ENCODE measurements at places on chromosomes 3 and 15.

DNA sequence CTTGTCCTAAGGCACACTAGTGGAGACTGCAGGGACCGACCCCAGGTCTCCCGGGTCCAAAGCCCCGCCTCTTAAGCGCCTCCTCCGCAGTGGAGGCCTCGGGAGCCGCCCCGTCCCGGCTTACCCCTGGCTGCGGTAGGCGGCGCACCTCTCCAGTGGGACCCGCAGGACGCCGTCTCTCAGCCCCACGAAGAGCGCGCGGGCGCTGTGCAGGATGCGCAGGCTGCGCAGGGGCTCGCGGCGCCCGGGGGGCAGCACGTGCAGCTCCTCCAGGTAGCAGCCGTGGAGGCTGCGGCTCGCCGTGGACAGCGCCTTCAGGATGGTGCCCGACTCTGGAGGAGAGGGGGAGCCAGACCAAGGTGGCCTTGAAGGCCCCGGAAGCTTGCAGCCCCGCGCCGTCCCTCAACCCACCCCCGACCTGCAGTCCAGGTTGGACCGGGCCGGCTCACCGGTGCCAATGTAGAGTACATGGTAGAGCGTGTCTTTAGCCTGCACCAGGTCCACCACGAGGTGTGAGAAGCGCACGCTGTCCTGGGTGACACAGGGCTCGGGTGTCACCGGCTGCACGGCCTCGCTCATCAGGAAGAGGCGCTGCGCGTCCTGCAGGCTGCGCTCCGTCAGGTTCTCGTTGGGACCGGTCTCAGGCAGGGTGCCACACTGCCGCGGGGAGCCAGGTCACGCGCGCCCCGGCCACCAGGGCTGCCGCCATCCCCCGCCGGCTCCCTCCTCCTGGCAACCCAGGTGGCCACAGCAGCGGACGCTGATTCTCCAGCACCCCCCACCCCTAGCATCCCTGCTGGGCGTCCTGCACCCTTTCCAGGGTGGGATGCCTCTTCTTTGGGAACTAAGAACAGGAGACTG, 105.5 kb downstream of the SEMA5B start:
- no peak for DNase-seq

DNA sequence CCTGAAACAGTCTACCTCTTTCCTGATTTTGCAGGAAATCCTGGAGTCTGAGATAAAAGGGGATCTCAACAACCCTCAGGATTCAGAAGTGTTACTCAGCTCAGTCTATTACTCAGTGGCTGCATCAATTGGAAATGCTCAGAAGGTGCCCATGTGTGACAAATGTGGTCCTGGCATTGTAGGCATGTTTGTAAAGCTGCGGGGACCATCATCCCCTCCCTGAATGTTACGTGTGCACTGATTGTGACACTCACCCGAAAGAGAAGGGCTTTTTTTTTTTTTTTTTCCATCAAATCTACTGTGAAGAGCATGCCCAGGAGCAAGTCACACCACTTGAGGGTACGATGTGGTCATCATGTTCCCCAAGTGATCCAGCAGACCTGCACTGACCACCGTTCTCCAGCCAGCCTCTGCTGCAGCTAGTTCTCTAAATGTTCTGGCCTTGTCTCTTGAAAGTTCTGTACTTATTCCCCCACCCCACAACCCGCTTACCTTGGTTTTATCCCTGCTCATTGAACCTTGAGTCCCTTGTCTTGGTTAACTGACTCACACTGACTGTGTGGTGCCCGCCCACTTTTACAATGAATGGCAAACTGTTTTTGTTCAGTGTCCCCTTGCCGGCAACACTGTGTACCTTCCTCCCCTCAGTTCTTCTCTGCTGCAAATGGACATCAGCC, 19.8 kb downstream of the ST3GAL6 start:
- no peak for DNase-seq

GRCh38 chr15:38297623-38298388, 45.2 kb downstream of the SPRED1 start:
- DNase-seq: peak; percentile 53

DNA sequence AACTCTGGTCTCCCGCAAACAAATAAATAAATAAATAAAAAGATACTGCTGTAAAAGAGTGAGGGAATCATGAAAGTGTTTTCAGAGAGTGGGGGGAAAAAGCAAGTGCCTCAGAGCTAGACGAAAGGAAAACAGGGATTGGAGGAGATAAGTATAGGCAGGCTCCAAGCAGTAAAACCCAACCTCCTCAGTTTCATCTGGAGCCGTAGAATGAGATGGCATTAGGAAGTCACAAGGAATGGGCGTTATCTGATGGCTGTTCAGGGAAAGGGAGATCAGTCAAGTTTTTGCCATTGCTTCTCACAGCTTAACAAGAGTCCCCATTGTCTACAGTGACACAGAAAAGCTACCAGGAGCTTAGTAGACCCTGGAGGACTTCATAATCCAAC, 451.5 kb upstream of the PPP2R3A start:
- DNase-seq: no peak

DNA sequence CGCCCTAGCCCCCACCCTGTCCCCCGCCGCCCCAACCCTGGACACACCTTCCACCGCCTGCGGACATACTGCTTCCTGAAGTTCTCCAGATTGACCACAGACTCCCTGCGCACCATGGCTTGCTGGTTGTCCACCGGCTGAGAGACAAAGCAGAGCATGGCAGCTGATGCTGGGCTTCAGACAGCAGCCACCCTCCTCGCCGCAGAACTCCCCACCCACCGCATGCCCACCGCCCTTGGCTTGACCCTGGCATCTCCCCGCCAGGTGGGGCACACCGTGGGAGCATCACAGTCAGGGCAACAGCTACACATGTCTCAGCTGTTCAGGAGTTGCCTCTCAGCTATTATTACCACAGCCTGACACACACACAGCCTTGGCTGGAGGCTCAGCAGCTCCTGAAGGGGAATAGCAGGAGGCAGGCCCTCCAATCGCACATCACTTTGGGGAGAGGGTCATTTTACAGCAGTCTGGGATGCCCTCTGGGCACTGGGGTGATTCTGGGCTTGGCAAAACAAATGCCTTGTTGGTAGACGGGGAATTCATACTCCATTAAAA, 78.4 kb upstream of the HERC1 start:
- DNase-seq: no peak

- no peak for DNase-seq
Observed at GRCh38 chr15:79248183-79248582, 34.3 kb upstream of the ANKRD34C start.

DNA sequence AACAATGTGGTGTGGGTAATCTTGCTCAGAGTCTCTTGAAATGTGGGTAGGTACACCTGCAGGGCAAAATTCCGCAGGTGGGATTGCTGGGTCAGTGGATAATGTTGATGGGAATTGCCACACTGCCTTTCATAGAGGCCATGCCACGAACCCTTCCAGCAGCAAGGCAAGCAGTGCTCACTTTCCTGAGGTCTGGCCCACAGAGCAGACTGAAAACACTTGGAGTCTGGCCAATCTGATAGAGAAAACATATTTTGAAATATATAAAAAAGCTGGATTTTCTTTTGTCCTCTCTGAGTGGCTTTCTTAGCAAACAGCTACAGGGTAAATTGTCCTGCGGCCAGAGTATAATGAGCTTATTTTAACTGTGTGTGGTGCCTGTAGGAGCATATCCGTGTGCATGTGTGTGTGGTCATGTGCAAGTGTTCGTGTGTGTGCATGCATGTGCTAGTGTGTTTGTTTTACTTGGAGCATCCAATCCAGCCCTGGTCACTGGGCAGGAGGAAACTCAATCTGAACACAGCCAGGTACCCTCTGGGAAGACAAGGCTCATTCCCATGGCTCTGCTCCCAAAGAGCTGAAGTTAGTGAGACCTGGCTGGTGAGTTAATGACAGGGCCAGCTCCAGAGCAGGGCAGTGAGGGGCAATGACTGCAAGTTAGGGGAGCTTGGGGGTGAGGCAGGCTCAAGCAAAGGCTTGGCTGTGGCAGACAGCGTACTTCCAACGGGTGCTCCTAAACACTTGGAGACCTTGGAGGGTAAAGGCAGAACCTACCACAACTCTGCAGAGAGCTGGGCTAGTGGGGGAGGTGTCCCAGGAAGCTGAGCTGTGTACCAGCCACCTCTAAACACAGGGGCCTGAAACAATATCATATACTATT, 91.3 kb downstream of the PLXNA1 start:
- DNase-seq: peak; percentile 10

GRCh38 chr15:100897221-100898151, 17.9 kb downstream of the ALDH1A3 start:
- DNase-seq: no peak

DNA sequence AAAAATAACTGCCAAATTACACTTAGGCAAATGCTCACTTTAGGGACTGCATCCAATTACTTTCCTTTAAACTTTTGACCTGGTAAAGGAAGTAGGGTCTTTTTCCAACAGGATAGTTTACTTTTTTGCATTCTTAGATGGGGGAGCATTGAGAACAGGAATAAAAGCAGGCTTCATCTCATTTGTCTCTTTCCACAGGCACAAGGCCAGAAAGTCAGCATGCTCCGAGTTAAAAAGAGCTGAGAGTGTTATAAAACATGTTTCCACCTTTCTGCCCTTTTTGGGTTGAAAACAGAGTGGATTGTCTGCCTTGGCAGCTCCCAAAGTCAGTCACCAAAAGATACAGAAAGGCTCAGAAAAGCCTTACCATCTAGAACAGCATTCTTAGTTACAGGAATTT, 404.9 kb upstream of the ALCAM start:
- DNase-seq: no peak

DNA sequence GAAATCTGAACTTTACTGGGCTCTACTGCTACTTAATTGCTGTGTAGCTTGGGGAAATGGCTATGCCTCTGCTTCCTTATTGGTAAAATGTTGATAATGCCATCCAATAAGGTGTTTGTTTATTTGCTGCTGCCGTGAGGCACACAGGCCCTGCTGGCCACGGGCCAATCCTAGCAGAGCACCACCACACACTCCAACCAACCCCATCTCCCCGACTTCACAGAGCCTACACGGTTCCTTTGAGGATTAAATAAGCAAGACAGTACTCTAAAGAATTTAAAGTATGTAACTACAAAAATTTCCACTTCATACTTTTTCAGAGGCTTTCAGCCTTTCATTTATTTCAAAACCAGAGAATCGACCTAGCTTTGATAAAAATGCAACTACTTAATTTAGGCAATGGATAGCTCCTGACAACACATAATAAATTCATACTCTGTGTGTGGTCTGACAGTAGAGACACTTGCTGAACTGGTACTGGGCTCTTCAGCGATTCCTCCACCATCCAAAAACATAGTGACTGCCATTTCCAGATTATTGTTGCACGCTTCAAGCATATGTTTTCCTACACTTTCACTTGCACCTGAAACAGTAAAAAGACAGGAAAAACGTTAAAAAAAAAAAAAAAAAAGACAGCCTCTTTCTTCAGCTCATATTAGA, 25.3 kb downstream of the UBXN7 start:
- peak; percentile 73 for DNase-seq

GRCh38 chr3:53084310-53085001, 38.6 kb upstream of the SFMBT1 start:
- no peak for DNase-seq

GRCh38 chr15:76309601-76310330, 1.5 kb downstream of the ETFA start:
- no peak for DNase-seq

- DNase-seq: no peak
Observed at GRCh38 chr15:70602834-70603560, 160.4 kb downstream of the UACA start.

DNA sequence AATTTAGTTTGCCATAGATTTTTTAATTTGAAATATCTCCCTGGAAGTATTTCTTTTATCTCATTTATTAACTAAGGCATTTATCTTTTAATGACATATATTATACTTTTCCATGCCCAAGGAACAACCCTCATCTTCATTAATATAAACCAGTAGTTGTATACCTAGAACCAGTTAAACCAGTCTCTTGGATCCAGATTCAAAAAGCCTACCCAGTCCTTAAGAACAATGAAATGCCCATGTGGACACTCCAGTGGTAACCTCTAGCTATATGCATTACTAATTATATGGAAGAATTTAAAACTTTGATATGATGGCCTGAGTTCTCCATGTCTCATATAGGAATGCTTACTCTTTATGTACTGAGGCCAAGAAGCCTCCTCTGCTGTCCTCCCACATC, 4.8 kb downstream of the SIDT1 start:
- DNase-seq: no peak

GRCh38 chr15:32030795-32031194, 480 bp downstream of the CHRNA7 start:
- no peak for DNase-seq

DNA sequence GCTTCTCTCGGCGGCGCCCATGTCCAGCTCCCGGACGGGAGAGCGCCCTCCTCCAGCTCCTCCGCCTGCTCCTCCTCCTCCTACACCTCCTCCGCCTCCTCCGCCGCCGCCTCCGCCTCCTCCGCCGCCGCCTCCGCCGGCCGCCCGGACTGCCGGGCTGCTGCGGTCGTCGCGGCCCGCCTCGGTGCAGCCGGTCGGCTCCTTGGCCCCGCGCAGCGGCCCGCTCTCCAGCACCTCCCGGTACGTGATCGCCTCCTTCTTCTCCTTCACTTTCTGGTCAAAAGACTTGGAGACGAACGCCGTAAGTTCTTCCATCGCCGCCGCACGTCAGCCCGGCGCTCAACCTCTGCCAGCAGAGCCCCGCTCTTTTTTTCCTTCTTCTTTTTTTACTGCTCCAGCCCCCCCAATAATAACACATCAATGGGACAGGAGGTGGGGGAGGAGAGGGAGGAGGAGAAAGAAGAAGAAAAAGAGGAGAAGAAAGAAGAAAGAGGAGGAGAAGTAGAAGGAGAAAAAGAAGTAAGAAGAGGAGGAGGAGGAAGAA, 438 bp downstream of the SHOX2 start:
- DNase-seq: peak; percentile 84

- peak; percentile 85 for DNase-seq
Observed at GRCh38 chr3:97957617-97958311, 14.5 kb downstream of the RIOX2 start.

DNA sequence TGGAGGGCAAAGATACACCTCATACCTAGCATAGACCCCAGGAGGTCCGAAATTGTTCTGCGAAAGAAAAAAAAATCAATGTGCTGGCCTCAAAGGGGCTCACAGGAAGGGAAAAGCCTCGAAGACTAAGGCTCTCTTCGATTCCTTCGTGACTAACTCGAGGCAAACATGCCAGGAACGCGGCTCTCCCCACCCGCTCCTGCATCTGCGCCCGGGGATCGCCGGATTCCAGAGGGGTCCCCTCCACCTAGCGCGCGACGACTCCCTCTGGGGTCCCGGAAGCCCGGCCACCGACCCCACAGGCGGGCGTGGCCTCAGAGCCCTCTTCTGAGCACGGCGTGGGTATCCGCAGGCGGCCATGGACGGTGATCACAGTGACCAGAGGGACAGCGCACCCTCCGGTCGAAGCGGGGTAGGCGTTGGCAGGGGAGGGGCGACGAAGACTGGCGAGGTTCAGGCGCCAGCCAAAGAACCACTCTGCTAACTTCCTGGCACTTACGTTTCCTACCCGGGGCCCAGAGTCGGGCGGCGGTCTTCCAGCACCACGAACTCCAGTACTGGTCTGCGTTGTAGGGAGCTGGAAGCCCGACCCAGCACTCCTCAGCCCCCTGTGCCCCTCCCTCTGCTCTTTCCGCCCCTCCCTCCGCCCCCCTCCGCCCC, 515 bp upstream of the EIF3J start:
- DNase-seq: no peak

Measured in fibroblast of gingiva (primary cell).